ENCODE measurements at places on chromosomes 5 and 9.

DNA sequence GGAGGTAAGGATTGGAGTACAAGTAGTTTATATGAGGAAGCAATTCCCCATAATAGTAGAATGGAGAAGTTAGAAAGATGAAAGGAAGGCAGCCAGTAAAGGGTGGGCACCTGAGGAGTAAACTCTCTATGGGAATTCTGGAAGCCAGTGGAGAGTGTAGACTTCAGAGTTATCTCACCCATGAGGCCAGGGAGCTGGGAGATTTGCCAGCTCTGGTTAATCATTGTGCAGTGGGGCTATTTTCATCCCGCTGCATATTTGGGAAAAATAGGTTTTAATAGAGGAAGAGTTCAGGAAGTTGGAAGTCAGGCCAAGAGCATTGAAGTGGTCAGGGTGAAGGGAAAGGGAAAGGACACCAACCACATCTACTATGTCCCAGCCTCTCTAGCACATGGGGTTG, 242.3 kb upstream of the BRINP1 start:
- no peak for ATAC-seq

- ATAC-seq: peak; percentile 2
Measured at GRCh38 chr9:123344192-123344949, 11.6 kb upstream of the CRB2 start.

GRCh38 chr5:54109626-54110330, 200.6 kb downstream of the ARL15 start:
- ATAC-seq: no peak

- no peak for ATAC-seq
Measured at GRCh38 chr9:120555839-120556238, 24.1 kb downstream of the CDK5RAP2 start.

Data from esophagus mucosa (tissue), 1 donor.